Endothelial cell of umbilical vein (primary cell): ENCODE measurements at places on chromosomes 6 and 20. TPM values are rescaled to one million over a fixed set of nuclear protein-coding genes. Genes with fewer than 3 reads are reported as not detected.

ADGRG6 gene
- 99.3 and 113 TPM in 2 replicates for total RNA-seq

GDAP1L1 gene
- total RNA-seq: not detected in 2 replicates

- DNase-seq: peak; percentile 17
Observed at GRCh38 chr6:19812512-19813119, 24.6 kb upstream of the ID4 start.

- DNase-seq: no peak
Observed at GRCh38 chr20:53489528-53489927, 104.1 kb downstream of the ZNF217 start.

DNA sequence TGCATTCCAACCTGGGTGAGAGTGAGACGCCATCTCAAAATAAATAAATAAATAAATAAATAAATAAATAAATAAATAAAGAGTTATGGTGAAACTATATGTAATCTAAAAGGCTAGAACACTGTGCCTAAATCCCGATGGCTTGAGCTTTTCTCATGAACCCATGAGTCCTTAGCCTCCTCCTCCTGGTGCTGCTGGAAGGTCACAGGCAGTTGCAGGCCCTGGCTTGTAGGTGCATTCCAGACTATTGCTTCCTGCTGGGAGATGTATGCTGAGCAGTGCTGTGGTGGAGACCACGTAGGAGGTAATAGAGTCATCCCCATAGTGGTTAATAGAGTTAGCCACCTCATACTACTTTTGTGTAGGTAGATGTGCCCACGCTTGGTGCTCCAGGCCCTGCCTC, 12.5 kb downstream of the PTK7 start:
- DNase-seq: no peak

GRCh38 chr6:41469156-41470028, 76.8 kb upstream of the FOXP4 start:
- no peak for DNase-seq

DNA sequence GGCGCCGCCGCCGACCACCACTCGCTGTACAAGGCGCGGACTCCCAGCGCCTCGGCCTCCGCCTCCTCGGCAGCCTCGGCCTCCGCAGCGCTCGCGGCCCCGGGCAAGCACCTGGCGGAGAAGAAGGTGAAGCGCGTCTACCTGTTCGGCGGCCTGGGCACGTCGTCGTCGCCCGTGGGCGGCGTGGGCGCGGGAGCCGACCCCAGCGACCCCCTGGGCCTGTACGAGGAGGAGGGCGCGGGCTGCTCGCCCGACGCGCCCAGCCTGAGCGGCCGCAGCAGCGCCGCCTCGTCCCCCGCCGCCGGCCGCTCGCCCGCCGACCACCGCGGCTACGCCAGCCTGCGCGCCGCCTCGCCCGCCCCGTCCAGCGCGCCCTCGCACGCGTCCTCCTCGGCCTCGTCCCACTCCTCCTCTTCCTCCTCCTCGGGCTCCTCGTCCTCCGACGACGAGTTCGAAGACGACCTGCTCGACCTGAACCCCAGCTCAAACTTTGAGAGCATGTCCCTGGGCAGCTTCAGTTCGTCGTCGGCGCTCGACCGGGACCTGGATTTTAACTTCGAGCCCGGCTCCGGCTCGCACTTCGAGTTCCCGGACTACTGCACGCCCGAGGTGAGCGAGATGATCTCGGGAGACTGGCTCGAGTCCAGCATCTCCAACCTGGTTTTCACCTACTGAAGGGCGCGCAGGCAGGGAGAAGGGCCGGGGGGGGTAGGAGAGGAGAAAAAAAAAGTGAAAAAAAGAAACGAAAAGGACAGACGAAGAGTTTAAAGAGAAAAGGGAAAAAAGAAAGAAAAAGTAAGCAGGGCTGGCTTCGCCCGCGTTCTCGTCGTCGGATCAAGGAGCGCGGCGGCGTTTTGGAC, 2.0 kb downstream of the SOX4 start:
- no peak for DNase-seq

MAS1 gene
- total RNA-seq: not detected in 2 replicates

PRDM13 gene
- total RNA-seq: not detected in 2 replicates

- DNase-seq: no peak
Observed at GRCh38 chr6:117409420-117409819, 16.3 kb downstream of the ROS1 start.

RFX6 gene
- not detected in 2 replicates for total RNA-seq

DNA sequence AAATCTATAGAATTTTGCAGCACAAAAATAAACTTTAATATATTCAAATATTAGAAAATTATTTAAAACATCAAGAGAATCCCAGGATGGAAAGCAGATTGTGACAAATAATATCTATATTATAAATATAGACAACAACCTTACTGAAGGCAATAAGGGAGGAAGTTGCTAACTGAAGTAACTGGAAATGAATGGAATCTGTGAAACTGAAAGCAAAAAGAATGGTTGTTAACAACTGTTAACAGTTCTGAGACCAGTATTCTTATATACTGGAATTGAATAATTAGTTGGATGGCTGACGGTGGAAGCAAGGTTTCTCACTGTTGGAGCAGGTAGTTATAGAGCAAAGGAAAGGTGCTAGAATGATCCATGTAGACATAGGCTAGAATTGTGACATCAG, 220.4 kb downstream of the PLCB1 start:
- no peak for DNase-seq

DNA sequence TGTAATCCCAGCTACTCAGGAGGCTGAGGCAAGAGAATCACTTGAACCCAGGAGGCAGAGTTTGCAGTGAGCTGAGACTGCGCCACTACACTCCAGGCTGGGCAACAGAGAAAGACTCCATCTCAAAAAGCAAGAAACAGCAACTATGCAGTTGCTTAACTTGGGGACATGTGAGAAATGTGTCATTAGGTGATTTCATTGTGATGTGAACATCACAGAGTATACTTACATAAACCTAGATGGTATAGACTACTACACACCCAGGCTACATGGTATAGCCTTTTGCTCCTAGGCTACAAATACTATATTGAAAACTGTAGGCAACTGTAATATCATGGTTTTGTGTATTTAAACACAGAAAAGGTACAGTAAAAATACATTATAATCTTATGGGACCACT, 3.3 kb upstream of the COQ3 start:
- no peak for DNase-seq

- DNase-seq: peak; percentile 18
Observed at GRCh38 chr6:143196525-143197225, 136.0 kb downstream of the AIG1 start.

TOMM6 gene
- total RNA-seq: 220 and 233 TPM in 2 replicates

- no peak for DNase-seq
Observed at GRCh38 chr6:16274483-16274882, 36.1 kb downstream of the GMPR start.
